Stimulated activated CD4-positive, alpha-beta T cell treated with anti-CD3 and anti-CD28 coated beads, Interleukin-15, amount 100 ng/mL, for 1 hour (primary cell): ENCODE measurements at places on chromosomes 7 and 10.

DNA sequence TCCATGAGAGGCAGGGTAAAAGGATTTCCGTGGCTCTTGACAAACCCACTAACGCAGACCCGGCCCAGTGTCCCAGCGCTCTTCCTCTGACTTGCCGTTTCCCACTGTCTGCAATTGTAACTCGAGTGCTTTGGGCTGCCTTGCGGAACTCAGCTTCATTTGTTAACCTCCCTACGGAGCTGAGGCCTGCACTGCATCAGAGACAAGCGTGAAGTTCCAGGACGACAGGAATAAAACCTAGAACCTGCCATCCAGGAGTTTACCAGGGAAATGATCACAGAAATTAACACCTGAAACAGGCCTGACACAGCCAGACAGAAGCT, 76.2 kb downstream of the SFMBT2 start:
- DNase-seq, result no peak

- DNase-seq, result no peak
Measured at GRCh38 chr10:79139124-79139835, 70.5 kb downstream of the ZMIZ1 start.

DNA sequence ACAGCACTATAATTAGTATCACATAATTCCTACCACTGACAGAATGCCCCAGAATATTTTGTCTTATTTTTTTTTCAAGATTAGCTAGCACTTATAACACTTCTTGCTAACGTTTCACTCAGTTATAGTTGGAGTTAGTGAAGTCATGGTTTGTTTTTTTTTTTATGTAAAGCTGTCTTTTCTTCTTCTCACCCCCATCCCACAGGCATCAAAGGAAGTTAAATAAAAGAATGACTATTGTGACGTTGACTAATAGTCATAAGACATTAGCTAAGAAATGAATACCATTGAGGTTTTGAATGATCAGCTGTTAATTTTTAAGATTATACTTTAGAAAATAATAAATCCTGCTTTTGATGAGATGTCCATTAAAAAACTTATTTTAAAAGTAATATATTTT, 498.3 kb downstream of the GFRA1 start:
- no peak for DNase-seq

DNA sequence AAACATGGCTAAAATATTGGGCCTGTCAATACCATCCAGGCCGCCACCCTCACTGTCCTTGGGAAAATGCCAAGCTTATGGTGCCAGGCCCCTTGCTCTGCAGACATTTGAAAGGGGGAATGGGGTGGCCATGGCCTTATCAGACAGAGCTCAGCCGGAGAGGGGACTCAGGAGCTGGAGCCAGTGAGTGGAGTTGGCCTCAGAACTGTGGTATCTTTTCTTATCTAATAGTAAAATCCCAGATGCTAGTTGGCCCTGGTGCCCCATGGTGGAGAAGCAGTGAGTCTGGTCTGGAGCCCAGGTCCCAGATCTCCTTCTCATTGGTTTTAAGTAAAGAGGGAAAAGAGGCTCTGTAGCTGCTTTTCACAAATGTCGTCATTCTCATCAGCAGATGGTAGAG, 49.6 kb upstream of the SORCS3 start:
- no peak for DNase-seq
